ENCODE measurements at places on chromosomes 16 and 17.

GRCh38 chr17:39800540-39800939 is 62.8 kb downstream of the GRB7 start:
- DNase-seq = peak; percentile 45

DNA sequence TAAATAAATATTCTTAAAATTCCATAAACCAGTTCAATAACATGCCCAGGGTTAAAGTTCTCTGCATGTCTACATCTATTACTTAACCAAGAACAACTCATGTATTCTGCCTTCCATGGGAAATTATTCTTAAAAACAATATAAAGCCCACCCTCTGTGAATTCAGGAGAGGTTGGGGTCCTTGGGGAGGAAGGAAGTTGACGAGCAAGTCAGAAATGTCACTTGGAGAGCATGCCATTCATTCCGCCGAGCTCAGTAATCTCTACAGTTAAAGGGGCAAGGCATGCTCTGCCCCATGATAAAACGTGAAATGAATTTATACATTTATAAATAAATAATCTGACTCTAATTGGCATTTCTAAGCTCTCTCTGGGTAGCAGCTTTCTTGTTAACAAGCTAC is 405.1 kb downstream of the TOX3 start:
- no peak for DNase-seq

GRCh38 chr16:57427824-57428223 is 19.4 kb downstream of the CIAPIN1 start:
- no peak for DNase-seq

GRCh38 chr16:50027829-50028228 is 2.8 kb downstream of the CNEP1R1 start:
- no peak for DNase-seq

DNA sequence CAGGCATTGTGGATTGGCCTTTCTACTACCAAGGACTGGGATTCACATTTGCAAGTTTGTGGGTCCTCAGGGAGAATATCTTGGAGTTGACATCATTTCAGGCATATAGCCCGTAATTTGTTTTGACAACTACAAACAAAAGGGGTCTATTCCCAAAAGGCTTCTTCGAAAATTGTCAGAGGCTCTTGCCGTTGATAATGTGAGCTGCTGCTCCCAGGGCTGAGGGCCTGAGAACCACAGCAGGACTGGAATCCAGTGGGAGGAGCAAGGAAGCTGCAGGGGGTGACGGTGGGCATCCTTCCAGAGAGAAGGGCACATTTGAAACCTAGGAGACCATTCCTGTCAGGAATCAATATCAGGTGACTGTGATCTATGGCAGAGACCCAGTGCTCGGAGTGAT is 761.6 kb upstream of the RBFOX1 start:
- DNase-seq = no peak

GRCh38 chr16:8727131-8727806 is 52.9 kb downstream of the ABAT start:
- DNase-seq = no peak

GRCh38 chr17:51703361-51704341 is 443.3 kb downstream of the UTP18 start:
- no peak for DNase-seq

- DNase-seq = no peak
These were observed 27.7 kb upstream of the CLEC18B start for GRCh38 chr16:74448990-74449389.

DNA sequence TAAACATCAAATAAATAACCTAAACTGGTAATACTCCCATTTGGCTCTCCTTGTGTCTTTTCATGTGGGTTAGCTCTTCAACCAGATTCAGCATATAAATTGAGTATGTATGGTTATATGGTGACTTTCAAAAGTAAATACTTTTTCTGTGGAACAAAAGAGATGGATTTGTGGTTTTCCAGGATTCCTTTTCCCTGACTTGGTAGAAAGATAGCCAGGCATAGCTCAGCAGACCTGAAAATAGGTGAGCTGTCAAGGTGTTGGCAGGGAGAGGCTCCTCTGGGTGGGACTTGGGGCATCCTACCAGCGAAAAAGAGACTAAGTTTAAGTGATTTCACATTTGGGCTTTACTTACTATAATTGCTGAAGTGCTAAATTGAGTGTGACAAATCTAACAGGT is 80.3 kb downstream of the FTO start:
- no peak for DNase-seq

GRCh38 chr17:65208717-65209116 is 71.5 kb downstream of the RGS9 start:
- DNase-seq = no peak

DNA sequence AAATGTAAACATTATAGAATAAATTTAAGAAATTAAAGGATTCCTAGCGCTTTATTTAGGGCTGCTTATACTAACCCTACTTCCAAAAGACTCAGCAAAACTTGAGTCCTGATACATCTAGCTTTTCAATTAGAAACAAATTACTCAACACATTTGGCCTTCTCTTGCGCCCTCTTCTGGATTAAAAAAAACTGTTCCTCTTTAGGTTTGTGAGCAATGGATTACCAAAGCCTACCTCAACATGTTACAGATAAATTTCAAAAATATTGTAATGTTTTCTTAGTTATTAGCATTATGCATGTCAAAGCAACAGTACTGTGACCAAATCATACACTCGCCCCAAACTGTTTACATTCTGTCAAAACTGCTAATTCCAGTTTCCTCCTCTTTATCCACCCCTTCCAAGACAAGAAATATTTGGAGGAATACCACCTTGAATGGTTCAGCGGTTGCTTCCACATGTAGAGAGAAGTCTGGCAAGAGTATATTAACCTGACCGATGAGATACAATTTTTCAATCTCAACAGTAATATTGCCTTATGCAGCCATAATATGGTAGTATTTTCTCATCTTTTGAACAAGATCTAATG is 2.7 kb downstream of the NUFIP2 start:
- DNase-seq = peak; percentile 56

GRCh38 chr17:63516910-63517824 is 6.0 kb upstream of the KCNH6 start:
- no peak for DNase-seq

DNA sequence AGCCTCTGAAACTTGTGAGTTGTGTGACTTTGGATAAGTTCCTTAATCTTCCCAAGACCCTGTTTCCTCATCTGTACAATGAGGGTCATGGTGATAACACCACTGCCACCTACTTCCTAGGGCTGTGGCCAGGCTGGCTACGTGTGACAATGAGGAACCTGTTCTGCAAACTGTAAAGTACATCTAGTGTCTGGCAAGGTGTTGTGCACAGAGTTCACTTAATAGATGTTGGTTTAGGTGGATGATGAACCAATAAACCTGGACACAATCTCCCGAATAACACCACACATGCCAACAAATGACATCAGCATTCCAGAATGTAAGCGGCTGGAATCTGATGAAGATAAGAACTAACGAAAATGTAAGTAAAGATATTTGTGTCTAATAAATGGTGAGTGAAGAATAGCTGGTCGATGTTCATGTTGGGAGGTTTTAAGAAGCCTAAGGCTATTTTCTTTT is 82.3 kb downstream of the MARCHF10 start:
- no peak for DNase-seq

GRCh38 chr16:86156155-86156554 is 257.2 kb downstream of the IRF8 start:
- no peak for DNase-seq

DNA sequence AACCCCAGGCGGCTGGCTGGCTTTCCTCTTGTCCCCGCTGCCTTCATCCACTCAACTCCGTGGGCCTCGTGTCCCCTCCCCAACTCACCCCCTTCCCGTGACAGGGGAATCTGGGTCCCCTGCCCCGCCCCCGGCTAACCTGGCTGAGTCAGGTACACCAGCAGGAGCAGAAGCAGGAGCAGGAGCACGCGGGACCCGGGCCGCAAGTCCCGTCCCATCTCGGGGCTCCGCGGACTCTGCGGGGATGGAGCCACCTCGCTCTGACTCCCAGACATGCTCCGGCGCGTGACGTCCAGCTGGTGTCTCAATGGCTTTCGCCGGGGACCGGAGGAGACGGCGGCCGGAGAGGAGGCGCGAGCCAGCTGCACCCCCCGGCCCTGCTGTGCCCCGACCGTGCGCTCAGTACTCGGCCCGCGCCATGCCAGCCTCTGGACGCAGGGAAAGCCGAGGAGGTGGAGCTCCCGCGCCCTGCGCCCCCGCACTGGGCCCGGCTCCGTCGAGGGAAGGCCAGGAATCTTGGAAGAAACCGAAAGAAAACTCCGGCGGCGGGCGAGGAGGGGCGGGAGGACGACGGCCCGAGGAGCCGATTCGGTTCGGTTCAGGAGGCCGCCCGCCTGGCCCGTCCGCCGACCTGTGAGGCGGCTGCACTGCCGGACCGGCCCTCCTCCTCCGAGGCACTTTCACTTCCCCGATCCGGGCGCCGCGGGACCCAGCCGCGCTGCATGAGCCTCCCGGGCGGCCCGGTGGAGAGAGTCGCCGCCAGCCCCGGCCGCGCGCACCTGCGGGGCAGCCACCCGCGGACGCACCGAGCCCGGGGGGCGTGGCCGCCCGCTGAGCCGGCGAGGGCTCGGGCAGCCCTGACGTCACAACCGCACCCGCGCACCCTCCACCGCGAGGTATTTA is at the start of the genes CXCL16 and ZMYND15:
Gene CXCL16, minus strand, starts transcription at position 807 of the 903 bp plus-strand sequence. Its CDS starts 589 bp downstream, at position 218.
Gene ZMYND15, plus strand, starts transcription at position 712 of the 903 bp plus-strand sequence. CDS start 716 bp downstream, outside the sequence.
- peak; percentile 87 for DNase-seq

- DNase-seq = no peak
These were observed 98.7 kb downstream of the RAB11FIP4 start for GRCh38 chr17:31490019-31490650.

GRCh38 chr17:76924345-76925342 is 56.4 kb downstream of the MGAT5B start:
- no peak for DNase-seq

DNA sequence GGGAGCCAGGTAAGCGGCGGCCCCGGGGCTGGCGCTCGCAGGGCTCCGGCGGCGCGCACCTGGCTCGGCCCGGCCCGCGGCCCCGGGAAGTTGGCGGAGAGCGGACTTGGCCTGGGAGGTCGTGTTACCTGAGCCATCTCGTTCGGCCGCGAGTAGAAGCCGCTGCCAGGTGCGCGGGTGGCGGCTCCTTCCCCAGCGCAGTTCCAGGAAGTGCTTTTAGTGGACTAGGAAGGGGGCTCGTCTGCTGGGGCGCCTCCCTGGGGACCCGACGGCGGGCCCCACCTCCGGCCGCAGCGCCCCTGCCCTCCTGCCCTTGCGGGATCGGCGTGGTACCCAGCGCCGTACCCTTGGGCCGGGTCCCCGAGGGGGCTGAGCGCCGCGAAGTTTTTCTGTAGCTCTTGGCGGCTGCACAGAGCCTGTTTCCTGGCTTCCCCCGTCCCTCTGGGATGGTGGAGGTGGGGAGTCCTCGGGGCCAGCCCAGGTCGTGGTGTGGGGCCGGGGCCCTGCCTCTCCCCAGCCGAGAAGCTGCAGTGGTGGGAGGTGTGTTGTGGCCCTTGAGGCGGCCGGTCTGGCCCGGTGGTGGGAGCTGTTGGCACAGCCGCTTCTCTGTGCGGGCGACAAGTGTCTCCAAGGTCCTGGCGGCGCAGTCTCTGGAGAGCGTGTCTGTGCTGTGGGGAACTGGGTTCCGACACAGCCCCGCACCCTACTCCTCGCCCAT is 96.9 kb downstream of the RAB11FIP4 start:
- DNase-seq = no peak

- no peak for DNase-seq
These were observed 12.5 kb downstream of the SLC16A3 start for GRCh38 chr17:82241183-82241925.

- no peak for DNase-seq
These were observed 5.1 kb downstream of the PHF12 start for GRCh38 chr17:28946239-28946638.

DNA sequence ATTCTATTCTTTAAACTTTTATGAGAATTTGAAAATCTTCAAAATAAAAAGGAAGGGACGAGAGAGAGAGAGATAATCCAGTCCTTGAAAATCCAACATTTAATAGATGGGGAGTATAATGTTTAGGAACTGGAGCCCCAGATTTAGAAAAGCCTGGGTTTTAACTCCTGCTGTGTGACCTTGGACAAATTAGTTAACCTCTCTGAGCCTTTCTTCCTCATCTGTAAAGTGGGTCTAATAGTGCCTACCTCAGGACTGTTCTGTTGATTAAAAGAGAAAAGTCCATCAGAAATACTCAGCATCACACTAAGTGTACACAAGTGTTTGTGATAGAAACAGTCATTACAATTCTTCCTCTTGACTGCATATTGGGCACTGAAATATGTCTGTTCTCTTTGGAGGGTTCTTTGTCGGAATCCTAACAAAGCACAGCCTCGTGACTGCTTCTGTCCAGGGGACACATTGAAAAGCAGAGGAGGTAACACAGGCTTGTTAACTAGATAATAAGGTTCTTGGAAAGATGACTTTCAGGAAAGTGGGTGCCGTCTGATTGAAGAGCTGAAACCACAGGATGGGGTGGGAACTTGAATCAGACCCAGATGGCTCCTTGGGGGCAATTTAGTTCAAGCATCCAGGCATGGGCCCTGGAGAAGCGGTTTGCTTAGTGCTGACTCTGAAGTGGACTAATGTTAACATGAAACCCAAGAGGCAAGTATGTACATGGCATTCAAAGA is 128.2 kb downstream of the CLEC16A start:
- DNase-seq = no peak

DNA sequence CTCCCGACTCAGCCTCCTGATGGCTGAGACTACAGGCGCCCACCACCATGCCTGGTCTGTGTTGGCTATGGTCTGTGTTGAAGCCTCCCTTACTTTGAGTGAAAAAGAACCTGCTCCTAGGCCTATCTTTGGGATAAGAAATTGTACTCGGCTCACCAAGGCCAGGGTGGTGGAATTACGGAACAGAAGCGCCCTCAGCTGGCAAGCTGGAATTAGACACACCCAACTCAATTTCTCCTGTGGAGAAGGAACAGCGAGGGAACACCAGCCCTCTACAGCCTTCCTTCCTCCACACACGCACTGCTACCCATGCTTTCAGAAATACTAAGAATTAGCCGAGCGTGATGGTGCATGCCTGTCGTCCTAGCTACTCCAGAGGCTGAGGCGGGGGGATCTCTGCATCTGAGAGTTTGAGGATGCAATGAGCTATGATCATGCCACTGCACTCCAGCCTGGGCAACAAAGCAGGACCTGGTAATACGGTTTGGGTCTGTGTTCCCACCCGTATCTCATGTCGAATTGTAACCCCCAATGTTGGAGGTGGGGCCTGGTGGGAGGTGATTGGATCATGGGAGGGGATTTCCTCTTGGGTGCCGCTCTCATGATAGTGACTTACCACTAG is 40.1 kb upstream of the RBBP6 start:
- DNase-seq = peak; percentile 47

DNA sequence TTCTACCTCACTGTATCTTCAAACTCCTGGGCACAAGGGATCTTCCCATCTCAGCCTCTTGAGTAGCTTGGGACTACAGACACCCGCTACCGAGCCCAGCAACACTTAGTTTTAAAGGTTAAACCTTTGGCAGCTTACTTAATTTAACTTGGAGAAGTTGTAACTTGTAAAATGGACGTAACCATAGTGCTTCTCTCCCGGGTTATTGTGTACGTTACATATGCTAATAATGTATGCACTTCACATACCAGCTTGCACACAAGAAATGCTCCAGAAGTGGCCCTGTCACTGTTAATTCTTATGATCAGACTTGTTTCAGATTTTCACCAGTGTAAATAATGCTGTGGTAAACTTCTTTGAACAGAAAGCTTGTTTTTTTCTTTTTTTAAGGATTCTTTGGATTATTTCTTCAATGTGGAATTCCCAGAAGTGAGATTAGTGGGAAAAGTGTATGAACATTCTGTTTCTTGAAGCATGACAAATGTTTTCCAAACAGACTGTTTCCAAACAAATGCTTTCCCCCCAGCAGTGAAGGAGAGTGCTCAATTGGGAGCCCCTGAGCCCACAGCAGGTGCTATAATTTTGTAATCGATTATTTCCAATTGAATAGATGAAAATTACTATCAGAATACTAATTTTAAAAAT is 61.5 kb downstream of the EPN2 start:
- DNase-seq = no peak

- DNase-seq = no peak
These were observed 138.4 kb downstream of the PRKCB start for GRCh38 chr16:23974223-23974622.
